Suppressor macrophage (primary cell): ENCODE measurements at places on chromosomes 1 and 21.
A peak's percentile ranks its signal among the peaks of the same experiment; 100 is the strongest.

DNA sequence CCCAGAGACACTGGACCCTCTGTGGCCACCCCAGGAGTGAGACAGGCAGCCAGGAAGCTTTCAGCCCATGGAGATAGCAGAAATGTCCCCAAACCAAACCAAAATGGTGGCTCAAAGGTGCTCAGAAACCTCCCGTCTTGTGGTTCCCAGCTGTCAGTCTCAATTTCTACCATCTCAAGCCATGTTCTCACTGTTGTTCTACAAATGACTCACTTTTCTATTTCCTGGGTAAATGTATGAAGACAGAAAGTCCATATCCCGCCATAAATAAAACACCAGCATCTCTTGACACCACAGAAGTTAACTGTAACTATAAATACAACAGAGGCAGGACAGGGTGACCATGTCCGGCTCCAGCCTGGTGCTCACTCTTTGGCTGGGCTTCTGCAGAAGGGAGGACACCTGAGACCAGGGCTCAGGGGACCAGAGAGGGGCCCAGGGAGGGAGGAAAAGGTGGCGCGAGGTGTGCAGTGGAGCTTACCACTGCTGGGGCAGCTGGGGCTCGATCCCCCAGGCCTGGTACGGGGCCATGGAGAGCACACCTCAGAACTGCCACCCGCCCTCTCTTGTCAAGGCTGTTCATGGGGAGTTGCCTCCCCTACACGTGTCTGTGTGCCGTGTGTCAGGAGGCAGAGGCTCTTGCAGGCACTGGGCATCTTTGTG, 43.6 kb downstream of the EPHB2 start:
- no peak for DNase-seq

DNA sequence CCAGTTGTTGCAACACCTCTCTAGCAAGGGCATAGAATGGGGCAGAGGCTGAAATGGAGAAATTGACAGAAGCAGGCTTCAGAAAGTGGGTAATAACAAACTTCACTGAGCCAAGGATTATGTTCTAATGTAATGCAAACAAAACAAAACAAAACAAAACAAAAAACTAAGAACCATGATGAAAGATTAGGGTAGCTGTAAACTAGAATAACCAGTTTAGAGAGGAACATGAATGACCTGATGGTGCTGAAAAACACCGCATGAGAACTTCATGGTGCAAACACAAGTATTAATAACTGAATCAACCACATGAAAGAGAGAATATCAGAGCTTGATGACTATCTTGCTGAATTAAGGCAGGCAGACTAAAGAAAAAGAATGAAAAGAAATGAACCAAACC, 1707.7 kb downstream of the BRINP3 start:
- DNase-seq = no peak

GRCh38 chr1:51280321-51280978, 44.4 kb downstream of the RNF11 start:
- no peak for DNase-seq

DNA sequence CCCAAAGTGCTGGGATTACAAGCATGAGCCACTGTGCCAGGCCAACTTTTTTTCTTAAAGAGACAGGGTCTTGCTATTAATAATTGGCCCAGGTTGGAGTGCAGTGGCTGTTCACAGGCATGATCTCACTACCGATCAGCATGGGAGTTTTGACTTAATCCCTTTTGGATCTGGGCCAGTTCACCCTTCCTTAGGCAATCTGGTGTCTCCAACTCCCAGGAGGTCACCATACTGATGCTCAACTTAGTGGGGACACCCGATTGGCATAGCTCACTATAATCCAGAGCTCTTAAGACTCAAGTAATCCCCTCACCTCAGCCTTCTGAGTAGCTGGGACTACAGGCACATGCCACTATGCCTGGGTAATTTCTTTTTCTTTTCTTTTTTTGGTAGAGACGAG, 64.2 kb upstream of the SCYL3 start:
- no peak for DNase-seq

- DNase-seq = peak; percentile 47
Measured at GRCh38 chr1:184210031-184210430, 158.5 kb downstream of the TSEN15 start.

- peak; percentile 38 for DNase-seq
Measured at GRCh38 chr1:22889213-22889827, 83.3 kb downstream of the LACTBL1 start.

- no peak for DNase-seq
Measured at GRCh38 chr1:111792249-111792648, 36.5 kb downstream of the DDX20 start.
